ENCODE measurements at places on chromosomes 1 and 21.

- DNase-seq, result no peak
These were observed 7.0 kb upstream of the TUT4 start for GRCh38 chr1:52559875-52560274.

DNA sequence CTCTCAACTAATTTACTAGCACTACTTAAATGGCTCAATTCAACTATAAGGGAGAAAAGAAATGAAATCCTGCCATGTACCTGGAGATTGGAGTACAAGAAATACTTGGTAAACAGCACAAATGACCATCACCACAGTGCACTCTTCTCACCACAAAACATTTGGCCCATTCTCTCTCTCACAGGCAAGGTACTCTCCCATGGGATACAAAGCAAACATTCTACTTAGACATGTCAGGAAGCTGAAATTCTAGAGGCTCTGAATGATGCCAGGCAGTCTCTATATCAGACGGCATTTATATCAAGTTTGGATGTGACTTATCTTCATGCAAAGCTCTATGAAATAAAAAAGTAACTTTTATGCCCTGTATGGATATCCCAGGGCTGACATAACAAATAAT is 72.5 kb downstream of the DPT start:
- no peak for DNase-seq

DNA sequence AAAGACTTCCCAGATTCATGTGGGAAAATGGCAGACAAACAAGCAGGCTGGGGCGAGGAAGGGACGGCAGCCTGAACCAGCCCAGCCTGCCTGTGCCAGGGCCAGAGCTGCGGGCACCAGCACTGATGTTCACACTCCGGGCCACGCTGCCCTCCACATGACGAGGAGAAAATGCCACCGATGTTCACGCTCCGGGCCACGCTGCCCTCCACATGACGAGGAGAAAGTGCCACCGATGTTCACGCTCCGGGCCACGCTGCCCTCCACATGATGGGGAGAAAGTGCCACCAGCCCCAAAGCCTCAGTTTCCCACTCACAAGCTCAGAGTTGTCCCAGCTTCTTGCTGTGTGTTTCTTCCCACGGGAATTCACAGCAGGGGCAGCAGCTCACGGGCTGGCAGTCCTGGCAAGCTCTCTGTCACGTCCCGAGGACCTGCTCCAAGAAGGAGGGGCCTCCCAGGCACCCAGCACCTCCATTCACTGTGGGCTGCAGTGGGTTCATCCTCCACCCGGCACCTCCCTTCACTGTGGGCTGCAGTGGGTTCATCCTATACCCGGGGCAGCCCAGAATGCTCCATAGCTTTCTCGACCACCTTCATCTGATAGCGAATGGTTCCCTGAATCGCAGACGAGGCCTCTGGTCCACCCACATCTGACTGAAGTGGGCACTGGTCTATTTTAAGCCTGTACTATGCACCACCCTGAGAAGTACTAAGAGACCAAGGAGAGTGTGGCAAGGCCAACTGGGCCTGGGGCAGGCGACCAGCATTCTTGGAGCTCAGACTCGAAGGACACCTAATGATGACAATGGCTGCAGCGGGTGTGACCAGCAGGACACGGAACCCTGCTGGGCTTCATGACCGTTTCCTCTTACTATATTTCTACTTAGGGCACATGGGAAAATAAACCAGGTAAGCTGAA is 108.8 kb downstream of the NPHP4 start:
- DNase-seq, result no peak

GRCh38 chr1:222852326-222852725 is 37.5 kb downstream of the DISP1 start:
- DNase-seq, result no peak

GRCh38 chr1:219566951-219567947 is 45.7 kb downstream of the ZC3H11B start:
- peak; percentile 90 for DNase-seq

DNA sequence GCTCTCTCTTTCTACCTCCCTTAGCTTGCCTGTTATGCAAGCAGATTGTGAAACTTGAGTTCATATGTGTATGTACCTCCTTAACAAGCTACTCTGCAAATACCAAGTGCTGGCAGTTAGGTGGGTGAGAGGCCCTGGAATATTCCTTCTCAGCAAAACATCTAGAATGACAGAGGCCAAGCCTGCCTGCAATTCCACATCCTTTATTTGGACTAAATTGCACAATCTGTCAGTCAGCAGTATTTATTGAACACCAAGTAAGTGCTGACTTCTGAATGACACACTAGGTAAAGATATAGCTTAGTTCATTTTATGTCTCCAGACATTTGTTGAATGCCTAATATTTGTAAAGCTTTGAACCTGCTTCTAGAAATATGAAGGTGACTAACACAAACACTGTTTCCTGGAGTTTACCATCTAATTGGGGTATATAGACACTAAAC is 87.5 kb downstream of the RGL1 start:
- DNase-seq, result peak; percentile 80

DNA sequence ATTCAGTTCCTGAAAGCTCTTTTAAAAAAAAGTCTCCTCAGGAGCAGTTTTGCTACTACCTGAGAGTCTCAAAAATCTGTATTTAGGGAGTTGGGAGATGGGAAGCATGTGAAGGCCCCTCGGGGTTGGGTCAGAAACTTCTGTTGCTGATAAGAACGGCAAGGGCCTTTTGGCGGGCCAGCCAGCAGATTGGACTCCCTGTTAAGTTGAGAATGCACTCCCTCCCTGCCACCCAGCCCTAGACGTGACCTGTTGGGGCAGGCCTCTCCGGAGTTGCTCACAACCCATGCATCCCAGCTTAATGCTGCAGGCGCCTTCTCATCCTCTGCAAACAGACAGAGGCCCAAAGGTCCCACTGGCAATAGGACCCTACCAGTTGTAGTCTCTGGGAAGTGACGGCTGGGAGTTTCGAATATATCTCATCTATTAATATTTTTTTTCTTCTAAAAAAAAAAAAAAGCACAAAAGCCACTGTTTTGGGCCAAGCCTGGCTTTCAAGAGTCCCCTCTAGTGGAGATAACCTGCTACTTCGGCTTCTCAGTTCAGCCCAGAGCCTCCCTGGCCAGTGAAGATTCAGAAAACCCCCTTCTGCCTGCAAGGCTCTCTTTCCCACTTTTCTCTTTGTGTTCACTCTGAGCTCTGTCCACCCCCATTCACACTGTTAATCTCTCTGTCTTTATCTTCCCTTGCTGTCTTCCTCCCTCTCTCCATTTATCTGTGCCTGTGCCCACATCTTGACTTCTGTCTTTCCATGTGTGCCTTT is 5.3 kb downstream of the PLXNA2 start:
- DNase-seq, result peak; percentile 67

DNA sequence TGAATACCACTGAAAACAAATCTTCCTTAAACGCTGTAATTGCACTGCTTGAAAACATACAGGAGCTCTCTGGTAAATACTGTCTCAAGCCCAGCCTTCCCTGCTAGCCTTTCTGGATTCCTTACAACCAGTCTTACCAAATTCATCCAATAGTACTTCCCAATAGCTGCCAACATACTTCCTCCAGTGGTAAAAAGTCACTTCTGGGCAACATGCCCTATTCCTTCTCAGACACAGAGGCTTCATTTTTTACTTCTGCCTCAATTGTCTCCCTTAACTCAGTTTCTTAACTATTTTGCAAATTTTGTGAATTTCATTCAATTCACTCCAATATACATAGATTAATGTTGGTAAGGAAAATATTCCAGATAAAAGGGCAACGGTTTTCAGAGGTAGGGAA is 166.3 kb downstream of the TBX15 start:
- no peak for DNase-seq

DNA sequence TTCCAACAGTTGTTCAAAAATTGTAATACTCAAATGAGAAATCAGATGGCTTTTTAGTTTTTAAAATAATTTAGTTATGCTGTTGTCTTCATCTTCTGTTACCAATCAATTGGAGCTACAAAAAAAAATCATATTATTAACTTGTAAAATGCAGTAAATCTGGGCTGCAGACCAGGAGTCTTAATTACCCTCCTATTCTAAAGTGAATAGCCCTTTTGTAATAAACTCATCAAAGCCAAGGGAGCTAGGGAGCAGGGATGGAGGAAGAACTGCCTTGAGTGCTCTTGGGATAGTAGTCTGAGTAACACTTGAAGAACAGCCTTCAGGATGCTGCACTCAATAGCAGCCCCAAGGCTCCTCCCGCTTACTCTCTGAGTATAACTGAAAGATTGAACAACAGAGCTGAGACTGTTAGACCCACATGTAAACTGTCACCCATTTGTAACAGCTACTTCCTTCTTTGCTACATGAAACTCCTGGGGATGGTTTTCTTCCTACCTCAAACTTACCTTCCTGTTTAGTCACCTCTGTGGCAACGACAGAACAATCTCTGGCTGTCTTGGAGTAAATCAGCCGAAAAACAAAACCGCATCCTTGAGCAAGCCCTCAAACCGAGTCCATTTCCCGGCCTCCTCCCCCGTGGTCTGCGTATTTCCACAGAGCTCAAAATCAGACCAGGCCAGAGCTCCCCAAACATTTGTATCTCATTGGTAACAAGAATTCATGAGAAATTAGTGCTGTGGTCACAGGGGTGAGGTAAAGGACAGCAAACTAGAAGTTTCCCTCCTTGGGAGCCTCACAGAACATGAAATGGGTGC is 55.9 kb downstream of the CD58 start:
- no peak for DNase-seq

DNA sequence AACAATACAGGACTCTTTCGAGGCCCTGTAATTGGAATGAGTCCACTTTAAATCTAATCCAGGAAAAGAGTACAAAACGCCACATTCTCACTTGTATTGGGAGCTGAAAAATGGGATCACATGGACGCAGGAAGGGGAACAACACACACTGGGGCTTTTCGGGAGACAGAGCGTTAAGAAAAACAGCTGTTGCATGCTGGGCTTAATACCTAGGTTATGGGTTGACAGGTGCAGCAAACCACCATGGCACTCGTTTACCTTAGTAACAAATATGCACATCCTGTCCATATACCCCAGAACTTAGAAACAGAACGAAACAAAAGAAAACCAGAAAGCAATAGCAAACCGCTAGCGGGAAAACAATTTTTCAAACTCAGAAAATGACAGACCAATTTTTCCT is 1532.7 kb upstream of the TPTE start:
- DNase-seq, result no peak

DNA sequence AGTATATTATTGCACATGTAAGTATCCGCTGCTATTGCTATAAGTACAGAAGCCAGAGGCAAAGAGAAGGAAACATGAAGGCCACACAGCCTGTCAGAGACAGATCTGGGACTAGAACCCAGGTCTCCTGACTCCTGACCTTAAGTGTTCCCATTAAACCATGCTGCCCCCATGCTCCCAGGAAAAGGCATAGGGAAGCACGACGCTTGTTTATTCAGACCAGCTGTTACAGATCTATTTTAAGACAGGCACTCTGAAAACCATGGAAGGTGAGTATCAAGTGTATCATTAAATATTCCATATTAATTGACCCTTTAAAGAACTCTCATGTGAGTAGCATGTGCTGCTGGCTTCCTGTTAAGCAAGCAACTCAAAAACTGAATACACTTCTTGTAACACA is 11.4 kb downstream of the VAV3 start:
- no peak for DNase-seq

- DNase-seq, result no peak
These were observed 1.4 kb downstream of the HMGN1 start for GRCh38 chr21:39347537-39347936.

DNA sequence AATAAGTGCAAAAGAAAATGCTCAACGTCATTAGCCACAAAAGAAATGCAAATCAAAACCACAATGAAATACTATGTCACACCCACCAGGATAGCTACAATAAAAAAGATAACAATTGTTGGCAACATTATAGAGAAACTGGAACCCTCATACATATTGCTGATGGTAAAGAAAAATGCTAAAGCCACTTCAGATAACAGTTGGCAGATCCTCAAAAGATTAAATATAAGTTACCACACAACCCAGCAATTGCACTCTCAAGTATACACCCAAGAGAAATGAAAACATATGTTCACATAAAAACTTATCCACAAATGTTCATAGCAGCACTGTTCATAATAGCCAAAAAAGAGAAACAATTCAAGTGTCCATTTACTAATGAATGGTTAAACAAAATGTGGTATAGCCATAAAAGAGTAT is 20.7 kb downstream of the TRIM33 start:
- no peak for DNase-seq

GRCh38 chr1:113808450-113809195 is 3.7 kb downstream of the RSBN1 start:
- no peak for DNase-seq

DNA sequence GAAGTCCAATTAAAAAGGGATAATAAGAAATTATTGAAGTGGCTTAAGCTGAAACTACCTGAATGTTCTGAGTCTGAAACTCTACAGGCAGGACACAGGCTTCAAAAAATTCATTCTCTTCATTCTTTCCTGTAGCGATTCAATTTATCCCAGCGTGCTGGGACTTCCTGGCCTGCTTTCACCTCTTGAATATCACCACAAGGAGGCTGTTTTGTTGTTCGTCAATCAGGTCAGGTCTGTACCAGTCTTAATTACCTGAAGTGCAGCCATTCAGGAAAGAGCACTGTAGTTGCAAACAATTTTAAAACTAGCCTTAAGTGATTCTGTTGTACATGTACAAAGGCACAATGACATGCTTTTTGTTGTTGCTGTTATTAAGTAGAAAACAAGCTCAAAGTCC is 38.4 kb downstream of the FYB2 start:
- no peak for DNase-seq

- DNase-seq, result no peak
These were observed 7.0 kb upstream of the RWDD3 start for GRCh38 chr1:95226781-95227660.

- no peak for DNase-seq
These were observed 21.5 kb downstream of the SLAMF1 start for GRCh38 chr1:160625321-160625720.

- no peak for DNase-seq
These were observed 88.1 kb downstream of the GPATCH2 start for GRCh38 chr1:217542837-217543236.

- DNase-seq, result no peak
These were observed 120.9 kb upstream of the IPO9 start for GRCh38 chr1:201708085-201708512.

DNA sequence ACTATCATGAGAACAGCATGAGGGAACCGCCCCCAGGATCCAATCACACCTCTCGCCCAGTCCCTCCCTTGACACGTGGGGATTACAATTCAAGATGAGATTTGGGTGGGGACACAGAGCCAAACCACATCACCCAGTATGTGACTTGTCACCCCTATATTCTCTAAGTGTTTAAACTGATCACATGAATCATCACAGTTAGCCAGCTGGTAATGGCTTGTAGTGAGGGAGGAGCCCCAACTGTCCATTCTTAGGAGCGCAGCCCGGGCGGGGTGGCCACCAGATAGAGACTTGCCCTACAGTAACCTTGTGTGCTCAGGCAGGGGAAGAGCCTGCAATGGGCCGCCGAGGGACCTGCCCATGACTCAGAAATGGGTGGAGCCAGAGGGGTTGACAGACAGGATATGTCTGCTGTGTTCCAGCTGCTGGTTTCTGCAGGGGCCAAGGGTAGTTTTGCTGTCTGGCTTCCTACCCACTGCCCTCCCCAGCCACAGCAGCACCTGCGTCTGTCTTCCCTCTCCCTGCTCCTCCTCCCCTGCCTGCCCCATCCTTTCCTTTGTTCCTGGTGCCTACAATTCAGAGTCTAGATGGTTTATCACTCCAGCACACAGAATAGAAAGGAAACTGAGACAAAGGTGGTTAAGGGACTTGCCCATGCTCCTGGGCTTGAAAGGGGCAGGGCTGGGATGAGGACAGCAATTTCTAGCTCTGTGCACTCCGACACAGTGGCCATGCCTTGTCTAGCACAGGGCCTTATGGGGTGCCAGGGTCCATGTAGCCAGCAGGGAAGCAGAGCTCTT is 9.2 kb downstream of the ABCG1 start:
- peak; percentile 52 for DNase-seq
